ENCODE measurements at places on chromosomes 5 and 9.

GRCh38 chr5:6436715-6437331 is 11.8 kb upstream of the UBE2QL1 start:
- DNase-seq = no peak

DNA sequence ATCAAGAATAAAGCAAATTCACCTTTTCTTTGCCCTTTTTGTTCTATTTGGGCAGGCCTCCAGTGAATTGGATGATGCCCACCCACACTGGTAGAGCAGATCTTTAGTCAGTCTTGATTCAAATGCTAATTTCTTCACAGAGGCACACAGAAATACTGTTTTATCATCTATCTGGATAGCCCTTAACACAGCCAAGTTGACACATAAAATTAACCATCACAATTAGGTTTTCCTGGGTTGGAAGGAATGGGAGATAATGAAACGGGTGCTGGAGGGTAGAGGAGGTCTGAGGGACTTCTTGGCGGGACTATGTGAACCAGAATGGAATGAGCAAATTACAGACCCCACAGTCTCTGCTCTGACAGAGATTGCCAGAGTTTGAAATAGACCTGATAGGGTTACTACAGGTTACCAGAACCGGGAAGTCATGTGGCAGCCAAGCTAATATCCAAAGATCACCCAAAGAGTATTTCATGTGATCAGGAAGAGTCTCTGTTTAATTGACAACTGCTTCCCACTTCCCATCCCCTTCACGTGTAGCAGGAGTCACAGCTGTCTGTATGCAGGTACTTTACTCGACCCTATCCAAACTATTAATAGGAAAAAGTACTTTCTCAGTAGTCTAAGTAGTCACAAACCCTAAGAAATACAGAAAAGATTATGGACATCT is 20.0 kb upstream of the TMEM161B start:
- no peak for DNase-seq

DNA sequence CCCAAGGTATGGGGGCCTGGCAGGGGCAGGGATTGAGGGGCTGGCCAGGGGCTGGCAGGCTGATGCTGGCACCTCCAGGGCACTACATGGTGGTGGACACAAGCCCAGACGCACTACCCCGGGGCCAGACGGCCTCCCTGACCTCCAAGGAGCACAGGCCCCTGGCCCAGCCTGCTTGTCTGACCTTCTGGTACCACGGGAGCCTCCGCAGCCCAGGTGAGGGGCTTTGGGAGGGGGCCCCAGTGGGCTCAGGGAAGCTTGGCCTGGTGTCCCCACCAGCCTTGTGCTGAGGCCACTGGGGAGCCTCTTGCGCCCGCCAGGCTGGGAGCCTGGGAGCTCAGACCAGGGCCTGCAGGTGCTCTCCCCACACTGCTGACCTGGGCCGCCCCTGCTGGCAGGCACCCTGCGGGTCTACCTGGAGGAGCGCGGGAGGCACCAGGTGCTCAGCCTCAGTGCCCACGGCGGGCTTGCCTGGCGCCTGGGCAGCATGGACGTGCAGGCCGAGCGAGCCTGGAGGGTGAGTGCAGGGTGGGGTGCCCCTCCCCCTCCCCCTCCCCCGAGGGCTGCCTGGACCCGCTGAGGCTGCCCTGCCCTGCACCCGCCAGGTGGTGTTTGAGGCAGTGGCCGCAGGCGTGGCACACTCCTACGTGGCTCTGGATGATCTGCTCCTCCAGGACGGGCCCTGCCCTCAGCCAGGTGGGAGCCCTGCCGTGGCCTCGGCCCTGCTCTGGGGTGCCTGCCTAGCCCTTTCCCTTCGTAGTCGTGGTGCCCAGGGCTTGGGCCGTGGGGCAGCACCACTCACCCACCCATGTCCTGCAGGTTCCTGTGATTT is 5.7 kb downstream of the MAMDC4 start:
- no peak for DNase-seq

GRCh38 chr9:125415583-125416460 is 154.2 kb downstream of the GAPVD1 start:
- no peak for DNase-seq

DNA sequence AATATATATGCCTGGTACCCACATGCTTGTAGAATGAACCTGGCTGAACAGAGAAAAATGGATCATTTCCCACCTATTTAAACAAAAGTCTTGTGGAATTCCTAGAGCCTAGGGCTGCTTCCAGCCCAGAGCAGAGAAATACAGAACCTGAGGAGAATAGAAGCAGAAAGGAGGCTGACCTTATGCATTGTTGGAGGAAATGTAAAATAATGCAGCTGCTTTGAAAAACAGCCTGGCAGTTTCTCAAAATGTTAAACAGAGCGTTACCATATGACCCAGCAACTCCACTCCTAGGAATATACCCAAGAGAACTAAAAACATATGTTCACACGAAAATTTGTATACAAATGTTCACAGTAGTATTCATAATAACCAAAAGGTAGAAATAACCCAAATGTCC is 15.1 kb downstream of the MAPKAP1 start:
- DNase-seq = no peak

DNA sequence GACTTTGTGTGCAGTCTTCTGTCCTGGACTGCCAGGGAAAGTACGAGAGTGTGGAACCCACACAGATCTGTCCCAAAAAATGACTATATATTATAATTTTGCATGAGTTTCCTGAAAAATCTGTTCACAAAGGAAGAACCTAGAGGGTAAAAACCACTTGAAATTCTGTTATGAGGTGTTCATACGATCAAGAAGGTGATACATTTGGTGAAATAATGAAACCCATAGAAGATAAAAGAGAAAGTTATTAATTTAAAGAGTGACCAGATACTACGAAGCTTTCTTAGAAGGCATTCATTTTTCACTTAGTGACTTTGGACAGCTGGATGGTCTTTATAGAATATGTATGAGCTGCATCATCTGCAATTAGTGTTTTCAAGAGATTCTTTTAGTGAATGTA is 32.9 kb downstream of the SLC12A2 start:
- DNase-seq = no peak

DNA sequence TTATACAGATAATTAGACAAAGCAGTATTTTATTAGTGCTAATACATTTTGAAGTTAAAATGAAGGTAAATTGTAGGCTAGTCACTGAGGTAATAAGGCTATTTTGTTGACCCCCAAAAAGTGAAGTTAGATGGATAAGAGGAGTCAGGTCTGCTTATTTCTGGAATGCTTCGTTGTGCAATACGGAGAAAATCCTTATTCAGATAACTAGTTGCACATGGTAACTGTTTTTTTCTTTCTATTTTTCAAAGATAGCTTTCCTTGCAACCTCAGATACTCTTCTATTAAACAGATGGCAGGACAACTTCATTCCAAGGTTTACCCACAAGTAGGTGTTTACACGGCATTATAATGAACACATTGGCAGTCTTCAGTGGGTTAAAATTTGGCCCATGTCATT is 101.1 kb downstream of the TMEM174 start:
- no peak for DNase-seq

GRCh38 chr9:99822109-99822805 is 572 bp downstream of the NR4A3 start:
- DNase-seq = no peak

DNA sequence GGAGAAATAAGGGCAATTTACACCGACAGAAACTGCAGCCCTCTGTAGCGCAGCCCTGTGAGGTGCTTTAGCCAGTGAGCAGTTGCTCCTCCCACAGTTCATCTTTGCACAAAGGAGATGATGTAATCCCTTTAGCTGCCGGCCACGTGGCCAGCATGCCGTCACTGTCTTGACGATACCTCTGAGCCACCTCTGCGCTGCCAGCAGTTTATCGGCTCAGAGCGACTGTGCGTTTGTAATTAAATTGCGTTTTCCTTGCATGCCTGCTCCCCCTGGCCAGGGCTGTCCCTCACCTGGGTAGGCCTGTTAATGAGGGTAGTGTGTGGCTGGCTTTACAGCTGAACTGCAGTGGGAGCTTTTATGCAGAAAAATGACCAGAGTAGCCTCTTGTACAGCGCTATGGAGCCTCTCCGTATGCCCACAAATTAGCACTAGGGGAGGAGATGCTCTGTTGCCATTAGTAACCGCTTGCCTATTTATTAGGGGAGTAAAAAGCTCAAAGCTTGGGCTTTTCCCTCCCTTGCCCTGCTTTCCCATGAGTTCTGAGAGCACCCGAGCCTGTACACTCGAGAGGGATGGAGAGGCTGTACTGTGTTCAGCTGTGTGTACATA is 107.0 kb downstream of the TRIO start:
- no peak for DNase-seq

DNA sequence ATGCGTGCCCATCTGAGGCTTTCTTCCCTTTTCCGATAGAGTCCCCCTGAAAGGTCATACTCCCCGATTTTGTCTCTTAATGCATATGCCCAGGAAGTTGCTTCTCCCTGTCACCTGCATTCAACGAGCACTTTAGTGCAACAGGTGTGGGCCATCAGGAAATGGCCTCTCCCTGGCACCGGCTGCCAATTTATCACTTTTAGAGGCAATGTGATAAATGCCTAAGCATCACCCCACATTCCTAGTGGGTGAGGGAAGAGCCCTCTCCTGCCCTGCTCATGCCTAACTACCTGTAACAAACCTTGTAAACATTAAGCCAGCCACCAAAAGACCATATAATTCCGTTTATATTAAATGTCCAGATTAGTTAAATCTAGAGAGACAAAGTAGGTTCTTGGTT is 1.1 kb upstream of the SNAPC3 start:
- DNase-seq = no peak

DNA sequence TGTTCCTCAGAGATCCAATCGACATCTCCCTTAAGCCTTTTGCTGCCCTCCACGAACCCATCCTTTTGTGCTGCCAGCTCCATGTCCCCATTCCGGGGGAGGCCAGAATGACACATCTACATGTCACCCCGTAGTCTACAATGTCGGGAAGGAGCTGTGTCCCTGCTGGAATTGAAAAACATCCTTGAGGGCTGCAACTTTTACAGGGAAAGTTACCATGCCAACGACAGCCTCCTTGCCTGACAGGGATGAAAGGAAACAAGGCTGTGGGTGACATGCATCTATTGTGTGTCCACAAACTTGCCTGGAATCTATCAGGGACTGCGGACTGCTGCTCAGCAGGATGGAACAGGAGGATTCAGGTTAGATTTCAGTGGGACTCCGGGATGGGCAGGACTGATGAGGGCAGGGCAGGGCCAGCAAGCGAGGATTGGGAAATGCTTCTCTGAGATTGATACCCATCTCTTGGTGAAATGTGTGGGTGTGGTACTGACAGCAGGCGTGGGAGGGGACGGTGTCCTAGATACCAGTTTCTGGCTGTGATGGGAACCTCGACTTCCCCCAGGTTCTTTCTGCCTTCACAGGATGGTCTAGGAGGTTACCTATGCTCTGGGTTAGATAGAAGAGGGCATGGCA is 25.5 kb downstream of the EGR1 start:
- DNase-seq = no peak

- no peak for DNase-seq
Measured at GRCh38 chr5:159189310-159189709, 20.0 kb downstream of the RNF145 start.

DNA sequence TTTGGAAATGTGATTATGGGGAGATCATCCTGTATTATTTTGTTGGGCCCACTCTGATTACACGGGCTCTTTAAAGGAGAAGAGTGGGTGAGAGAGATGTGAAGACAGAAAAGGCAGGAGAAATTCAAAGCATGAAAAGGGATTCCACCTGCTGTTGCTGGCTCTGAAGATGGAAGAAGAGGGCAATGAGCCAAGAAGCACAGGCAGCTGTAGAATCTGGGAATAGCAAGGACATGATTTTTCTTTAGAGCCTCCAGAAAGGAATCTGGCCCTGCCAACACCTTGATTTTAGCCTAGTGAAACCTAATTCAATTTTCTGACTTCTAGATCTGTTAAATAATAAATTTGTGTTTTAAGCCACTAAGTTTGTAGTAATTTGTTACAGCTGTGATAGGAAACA is 11.3 kb downstream of the C9 start:
- no peak for DNase-seq

- no peak for DNase-seq
Measured at GRCh38 chr9:2043243-2043642, 28.1 kb downstream of the SMARCA2 start.

DNA sequence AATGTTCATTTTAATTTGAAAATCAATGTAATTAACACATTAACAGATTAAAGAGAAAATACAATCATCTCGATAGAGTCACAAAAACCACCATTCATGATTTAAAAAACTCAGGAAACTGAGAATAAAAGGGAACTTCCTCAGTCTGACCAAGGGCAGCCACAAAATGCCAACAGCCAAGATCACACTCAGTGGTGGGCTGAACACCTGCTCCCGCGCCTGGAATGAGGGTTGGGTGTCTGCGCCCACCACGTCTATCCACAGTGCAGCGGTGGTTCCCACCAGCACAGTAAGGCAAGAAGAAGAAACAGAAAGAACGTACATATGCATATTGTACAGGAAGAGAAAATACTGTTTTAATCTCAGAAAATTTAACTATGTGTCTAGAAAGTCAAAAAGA is 11.7 kb upstream of the NSMF start:
- no peak for DNase-seq

- DNase-seq = no peak
Measured at GRCh38 chr5:151592855-151593408, 1.8 kb upstream of the FAT2 start.

DNA sequence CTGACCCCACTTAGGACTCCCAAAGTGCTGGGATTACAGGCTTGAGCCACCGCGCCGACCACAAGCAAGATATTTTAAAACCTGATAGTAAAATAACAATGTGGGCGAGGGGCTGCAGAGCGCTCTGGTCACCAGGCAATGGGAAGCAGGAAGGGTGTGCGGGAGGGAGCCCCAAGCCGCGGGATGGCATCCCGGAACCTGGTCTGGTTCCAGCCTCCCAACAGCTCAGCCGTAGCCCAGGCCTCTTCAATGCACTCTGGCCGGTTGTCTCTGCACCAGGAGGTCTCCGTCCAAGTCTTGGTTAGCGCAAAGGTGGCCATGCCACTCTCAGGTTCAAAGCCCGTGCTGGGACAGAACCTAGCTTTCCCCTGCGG is 694 bp upstream of the UAP1L1 start:
- DNase-seq = no peak

- DNase-seq = no peak
Measured at GRCh38 chr5:173498286-173498685, 118.2 kb downstream of the BOD1 start.

DNA sequence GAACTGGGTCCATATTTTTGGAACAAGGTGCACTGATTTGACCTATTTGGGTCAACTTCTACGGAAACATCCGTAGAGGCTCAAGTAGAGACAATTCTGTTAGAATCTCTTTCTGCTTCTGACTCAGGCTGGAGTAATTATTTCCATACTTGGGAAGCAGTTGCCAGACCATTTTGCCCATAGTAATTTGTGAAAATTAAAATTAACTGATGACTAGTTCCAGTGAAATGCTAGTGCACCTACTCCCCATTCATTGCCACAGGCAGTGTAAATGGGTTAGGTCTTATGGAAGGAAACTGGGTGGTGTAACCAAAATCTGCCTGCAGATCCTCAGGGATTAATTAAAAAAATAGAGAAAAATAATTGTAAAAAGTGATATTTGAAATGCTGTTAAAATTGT is 201.1 kb downstream of the TENT4A start:
- DNase-seq = no peak

GRCh38 chr5:86546582-86546981 is 71.2 kb upstream of the COX7C start:
- DNase-seq = no peak

DNA sequence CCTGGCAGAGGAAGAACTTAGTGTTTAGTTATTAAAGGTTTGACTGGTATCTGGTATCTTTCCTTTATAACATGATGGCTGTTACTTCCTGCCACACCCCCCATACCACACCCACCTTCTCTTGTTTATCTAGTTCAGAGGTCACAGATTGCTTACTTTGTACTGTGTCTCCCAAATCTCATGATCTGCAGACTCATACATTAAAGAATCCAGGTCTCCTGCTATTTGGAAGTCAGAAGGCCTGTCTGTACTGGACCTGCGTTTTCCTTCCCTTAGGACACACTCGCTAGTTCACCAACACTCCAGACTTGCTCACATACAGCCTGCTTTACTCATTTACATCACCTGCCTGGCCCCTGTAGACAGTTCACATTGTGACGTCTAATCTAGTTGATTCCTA is 39.3 kb downstream of the NUDT12 start:
- DNase-seq = no peak
